ENCODE measurements at places on chromosomes 2 and 18.

GRCh38 chr2:200681697-200682096 lies 95.9 kb downstream of the AOX1 start:
- no peak for DNase-seq

DNA sequence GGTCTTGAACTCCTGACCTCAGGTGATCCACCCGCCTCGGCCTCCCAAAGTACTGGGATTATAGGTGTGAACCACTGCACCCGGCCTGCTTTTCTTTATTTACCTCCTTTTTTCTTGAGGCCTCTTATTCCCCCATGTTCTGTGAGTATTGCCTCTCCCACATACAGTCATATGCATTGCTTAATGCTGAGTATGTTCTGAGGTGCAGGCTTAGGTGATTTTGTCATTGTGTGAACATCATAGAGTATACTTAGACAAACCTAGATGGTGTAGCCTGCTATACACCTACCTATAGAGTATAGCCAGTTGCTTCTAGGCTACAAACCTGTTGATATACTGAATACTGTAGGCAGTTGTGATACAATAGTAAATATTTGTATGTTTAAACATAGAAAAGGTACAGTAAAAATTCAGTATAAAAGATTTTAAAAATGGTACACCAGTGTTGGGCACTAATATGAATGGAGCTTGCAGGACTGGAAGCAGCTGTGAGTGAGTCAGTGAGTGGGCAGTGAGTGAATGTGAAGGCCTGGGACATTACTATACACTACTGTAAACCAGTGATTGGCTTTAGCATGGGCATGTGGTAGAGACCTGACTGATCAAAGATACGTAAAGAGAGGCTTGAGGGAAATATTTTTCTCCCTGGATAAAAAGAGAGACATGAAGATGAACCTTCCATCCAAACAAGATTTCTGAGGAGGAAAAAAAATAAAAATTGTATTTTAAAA lies 17.6 kb downstream of the SLC39A10 start:
- DNase-seq = no peak

DNA sequence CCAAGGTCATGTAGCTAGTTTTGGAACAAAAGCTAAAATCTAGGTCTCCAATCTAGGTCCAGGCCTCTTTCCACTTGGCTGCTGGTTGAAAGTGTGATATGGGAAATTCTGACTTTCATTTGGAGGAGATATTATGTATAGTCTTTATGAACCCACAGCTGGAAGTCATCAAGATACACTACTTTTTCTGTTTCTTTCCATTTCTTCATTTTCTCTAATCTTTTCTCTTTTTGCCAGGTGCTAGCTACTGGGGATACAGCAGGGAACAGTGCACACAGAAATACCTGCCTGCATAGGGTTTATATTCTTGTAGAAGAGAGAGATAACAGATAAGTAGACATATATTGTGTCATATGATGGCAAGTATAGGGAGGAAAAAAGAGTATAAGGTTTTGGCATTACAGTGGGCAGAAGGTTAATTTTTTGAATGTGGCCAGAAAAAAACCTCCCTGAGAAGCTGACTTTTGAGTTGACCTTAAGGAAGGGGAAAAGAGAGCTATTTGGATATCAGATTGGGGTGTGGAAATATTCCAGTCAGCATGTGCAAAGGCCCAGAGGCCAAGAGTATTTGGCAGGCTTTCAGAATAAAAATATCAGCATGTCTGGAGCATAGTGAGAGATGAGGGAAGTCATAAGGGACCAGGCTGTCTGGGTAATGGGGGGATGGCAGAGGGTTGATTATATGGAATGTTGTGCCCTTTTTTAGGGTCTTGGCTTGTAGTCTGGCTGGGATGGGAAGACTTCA lies 15.6 kb downstream of the IL1R1 start:
- no peak for DNase-seq

GRCh38 chr18:54267701-54268100 lies 1.6 kb upstream of the POLI start:
- DNase-seq = no peak

GRCh38 chr18:66109981-66110380 lies 359.2 kb downstream of the CDH7 start:
- no peak for DNase-seq

- no peak for DNase-seq
These were observed 109.9 kb downstream of the PDE1A start for GRCh38 chr2:182316950-182317349.

GRCh38 chr18:66562279-66562678 lies 41.6 kb downstream of the CDH19 start:
- no peak for DNase-seq

- DNase-seq = no peak
These were observed 2.2 kb downstream of the SETBP1 start for GRCh38 chr18:44682871-44683221.

DNA sequence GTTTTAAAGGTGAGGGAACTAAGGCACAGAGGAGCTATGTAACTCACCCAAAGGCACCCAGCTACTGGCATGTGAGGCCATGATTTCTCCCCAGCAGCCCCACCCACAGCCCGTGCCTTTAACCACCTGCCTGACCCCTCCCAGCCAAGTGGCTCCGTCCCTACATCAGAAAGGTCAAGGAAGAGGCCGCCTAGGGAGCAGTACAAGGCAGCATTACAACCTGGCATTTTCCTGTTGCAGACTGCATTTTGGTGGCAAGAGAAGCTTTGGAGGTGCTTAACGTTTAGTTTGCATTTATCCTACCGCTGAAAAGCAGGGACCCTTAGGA lies 17.5 kb downstream of the STEAP3 start:
- no peak for DNase-seq

- DNase-seq = no peak
These were observed 36.4 kb downstream of the ATP6V1C2 start for GRCh38 chr2:10757814-10758286.

DNA sequence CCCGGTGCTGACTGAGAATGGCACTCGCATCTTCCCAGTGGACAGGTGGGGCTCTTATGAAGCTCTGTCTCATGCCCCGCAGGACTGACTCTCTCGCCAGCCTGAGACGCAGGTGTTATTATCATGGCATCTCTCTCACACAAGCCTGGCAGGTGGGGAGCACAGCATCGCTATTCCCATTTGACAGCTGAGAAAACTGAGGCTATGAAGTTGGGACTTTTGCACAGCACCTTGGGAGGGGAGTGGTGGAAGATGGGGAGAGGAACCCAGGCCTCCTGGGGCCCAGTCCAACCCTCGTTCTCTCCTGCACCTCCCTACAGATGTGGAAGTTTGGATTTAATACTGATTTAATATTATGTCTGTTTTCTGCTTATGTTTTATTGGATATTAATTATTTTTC lies 9.0 kb upstream of the NTSR2 start:
- DNase-seq = no peak

Data from stimulated activated CD4-positive, alpha-beta T cell treated with anti-CD3 and anti-CD28 coated beads, Interleukin-15, amount 100 ng/mL, for 1 hour (primary cell).